Activated CD4-positive, CD25-positive, alpha-beta regulatory T cell treated with anti-CD3 and anti-CD28 coated beads, Interleukin-2, amount 50 U/mL, for 72 hours (primary cell): ENCODE measurements at places on chromosomes 6 and 20.

- no peak for DNase-seq
These were observed 109.2 kb downstream of the CEP57L1 start for GRCh38 chr6:109204511-109204910.

DNA sequence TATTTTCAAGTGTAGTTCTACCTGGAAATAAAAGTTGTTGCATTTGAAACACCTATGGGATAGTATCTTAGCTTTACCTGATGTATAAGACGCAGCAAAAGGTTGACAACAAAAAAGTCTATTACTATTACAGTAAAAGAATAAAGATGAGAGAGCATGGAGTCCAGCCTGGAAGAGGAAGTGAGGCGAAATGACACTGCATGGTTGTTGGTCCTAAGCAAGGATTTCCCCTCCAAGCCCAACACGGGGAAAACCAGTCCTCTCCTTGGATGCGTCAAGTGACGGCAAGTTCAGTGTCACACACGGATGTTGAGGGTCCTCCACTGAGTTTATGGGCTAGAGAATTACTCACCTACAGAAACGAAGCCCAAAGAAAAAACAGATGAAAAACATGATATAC lies 51.7 kb downstream of the COL11A2 start:
- no peak for DNase-seq

DNA sequence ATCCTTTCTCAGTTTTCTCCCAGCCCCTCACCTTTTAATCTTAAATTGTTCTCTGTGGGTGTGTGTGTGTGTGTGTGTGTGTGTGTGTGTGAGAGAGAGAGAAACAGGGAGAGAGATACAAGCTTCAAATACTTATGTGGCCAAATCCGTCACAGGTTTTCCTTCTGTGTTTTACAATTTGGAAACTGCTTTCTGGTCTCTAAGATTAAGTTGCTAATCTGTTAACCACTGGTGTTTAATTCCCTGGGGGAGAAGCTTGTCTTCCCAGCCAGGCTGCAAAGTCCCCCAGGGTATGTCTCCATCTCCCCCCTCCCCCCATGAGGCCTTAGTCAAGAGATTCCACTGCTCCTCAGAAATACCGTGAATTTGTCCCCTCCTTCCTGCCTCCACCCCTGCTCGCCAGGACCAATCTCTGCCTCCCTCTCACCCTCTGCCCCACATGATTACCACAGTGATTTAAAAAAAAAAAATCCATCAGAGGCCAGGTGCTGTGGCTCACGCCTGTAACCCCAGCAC lies 49.0 kb downstream of the RIPOR3 start:
- no peak for DNase-seq

- DNase-seq, result no peak
These were observed 46.3 kb downstream of the SLC2A10 start for GRCh38 chr20:46755483-46756413.

DNA sequence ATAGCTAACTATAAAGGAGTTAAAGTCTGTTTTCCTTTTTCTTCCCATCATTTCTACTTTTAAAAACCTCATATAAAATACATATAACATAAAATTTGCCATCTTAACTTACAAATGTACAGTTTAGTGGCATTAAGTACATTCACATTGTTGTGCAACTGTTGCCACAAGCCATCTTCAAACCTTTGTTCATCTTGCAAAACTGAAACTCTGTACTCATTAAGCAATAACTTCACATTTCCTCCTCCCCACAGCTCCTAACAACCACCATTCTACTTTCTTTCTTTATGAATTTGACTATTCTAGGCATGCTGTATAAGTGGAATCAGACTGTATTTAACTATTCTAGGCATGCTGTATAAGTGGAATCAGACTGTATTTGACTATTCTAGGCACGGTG lies 4.5 kb downstream of the CCDC170 start:
- DNase-seq, result no peak

GRCh38 chr6:161890133-161890831 lies 616.4 kb upstream of the AGPAT4 start:
- no peak for DNase-seq

GRCh38 chr6:25537349-25538018 lies 114.5 kb upstream of the SCGN start:
- DNase-seq, result no peak

GRCh38 chr6:30985490-30985889 lies 2.0 kb downstream of the MUC21 start:
- DNase-seq, result no peak

- no peak for DNase-seq
These were observed 48.2 kb downstream of the STX7 start for GRCh38 chr6:132464538-132465256.

GRCh38 chr6:143058987-143059386 lies 1.7 kb upstream of the AIG1 start:
- no peak for DNase-seq

- peak; percentile 35 for DNase-seq
These were observed 223.3 kb downstream of the TMEM242 start for GRCh38 chr6:157099912-157100593.

GRCh38 chr6:39313526-39314272 lies 520 bp downstream of the KCNK17 start:
- no peak for DNase-seq

DNA sequence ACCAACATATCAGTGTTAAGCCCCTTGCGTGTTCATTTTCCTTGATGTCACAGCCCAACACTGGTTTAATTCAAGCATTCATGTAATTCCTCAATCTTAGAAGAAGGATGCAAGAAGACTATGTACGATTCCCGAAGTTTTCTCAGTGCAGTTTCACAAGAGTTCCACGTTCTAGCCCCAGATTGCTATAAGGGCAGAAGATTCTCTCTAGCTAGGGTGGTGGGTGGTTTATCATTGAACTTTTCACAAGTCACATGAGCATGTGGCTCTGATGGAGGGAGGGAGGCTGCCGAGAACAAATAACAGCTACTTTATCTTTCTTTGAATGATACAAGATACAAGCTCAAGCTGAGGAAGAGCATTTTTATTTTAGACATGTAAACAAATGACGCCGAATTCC lies 71.9 kb upstream of the NHSL1 start:
- no peak for DNase-seq

- no peak for DNase-seq
These were observed 546 bp downstream of the CRNKL1 start for GRCh38 chr20:20051767-20052073.
